ENCODE measurements at places on chromosomes 16 and 17.

- DNase-seq, result no peak
These were observed 15.4 kb upstream of the DNASE1 start for GRCh38 chr16:3638916-3639644.

- DNase-seq, result no peak
These were observed 105.8 kb upstream of the SDK2 start for GRCh38 chr17:73749928-73750605.

DNA sequence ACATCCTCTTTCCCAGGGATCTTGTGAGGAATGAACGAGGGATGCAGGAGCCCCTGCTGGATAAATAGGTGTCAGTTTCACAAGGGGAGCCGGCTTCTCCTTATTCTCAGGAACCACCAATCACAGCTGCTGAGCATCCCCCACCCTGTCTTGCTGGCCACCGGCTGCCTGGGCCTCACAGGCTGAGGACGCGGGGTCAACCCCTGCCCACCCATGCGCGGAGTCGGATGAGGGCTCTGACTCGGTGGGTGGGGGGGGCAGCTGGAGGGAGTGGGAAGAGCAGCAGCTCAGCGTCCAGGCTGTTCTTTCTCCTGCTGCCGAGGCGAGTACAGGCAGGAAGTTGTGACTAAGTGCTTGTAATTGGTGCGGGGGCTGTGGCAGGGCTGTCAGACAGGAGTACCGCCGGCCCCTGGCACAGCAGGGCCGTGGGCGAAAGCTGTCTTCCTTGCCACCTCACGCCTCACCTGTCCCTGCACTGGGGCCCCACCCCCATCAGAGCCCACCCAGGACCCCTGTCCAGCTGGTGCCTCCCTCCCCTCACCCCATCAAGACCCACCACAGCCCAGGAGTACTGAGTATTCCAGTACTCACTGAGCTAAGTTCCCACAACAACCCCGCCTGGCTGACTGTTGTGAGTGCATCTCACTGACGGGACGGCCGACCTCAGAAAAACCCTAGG lies 11.0 kb upstream of the DPEP1 start:
- no peak for DNase-seq

DNA sequence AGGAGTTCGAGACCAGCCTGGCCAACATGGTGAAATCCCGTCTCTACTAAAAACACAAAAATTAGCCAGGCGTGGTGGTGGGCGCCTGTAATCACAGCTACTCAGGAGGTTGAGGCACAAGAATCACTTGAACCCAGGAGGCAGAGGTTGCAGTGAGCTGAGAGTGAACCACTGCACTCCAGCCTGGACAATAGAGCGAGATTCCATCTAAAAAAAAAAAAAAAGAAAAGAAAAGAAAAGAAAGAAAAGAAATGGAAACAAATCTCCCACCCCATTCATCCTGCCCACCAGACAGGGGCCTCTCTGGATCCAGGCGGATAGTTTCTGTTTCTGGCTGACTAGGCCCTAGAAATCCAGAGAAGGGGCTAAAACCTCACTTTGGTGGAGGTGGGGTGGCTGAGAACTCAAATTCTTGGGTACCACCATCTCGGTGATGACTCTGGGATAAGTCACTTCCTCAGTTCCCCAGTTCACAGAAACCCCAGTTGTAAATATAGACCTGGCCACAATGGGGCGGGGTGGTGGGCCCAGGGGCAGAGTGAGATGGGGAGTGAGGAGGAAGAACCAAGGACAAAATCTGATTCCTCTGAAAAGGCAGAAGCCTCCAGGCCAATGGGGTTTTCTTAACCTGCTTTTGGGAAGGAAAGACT lies 22.2 kb downstream of the SOCS1 start:
- no peak for DNase-seq

DNA sequence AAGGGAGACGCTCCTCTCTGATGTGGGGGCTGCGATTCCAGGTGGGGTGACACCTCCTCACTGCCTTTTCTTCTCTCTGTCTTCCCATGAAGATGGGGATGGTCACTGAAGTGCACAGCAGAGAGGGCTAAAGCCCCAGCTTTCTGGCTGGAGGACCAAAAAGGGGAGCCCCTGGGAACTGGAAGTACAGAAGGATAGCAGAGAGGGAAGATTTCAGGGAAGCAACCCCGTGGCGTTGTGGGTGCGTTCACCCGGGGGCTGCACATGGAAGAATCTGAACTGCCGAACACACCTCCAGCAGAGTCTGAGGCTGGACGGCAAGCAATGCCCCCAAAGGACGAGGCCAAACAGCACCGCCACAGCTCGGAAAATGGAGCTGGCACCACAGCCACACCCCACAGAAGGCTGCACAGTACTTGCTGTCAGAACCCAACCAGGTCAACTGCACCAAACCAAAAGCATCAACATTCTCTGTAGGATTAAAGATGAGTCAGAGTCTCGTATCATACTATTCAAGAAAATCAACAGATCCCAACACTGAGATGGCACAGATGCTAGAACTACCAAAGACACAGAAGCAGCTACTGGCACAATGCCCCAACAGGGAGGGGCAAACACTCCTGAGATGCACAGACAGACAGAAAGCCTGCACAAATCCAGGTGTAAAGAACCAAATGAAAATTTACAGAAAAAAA lies 49.9 kb downstream of the MAP1LC3B start:
- DNase-seq, result no peak

DNA sequence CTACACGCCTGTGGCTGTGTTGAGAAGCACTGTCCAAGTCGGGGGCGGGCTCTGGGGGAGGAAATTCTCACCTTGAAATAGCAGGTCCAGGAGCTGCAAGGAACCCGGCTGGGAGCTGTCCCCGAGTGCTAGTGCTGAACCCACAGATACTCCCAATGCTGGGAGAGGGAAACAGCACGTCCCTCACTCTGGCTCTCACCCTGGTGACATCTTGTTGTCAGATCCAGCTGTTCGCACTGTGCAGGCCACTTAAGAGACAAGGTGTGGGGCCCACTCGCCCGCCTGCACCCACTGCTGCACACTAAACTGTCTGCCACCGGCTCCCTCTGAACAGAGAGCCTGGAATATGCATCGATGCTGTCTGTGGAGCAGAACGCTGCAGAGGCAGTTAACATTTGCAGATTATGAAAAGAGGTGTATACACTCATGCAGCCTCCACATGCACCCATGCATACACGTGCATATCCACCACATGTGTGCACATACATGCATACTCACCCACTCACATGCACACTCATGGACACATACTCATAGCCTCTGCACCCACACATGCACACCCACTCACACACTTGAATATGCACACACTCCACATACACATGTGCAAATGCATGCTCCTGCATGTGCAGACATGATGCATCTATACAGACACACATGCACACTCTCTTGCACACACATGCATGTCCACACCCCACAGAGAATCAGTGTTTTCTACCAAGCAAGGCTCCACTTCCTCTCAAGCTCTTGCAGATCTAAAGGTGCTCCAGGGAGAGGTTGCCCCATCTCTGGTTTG lies 42.0 kb downstream of the MGAT5B start:
- DNase-seq, result no peak

DNA sequence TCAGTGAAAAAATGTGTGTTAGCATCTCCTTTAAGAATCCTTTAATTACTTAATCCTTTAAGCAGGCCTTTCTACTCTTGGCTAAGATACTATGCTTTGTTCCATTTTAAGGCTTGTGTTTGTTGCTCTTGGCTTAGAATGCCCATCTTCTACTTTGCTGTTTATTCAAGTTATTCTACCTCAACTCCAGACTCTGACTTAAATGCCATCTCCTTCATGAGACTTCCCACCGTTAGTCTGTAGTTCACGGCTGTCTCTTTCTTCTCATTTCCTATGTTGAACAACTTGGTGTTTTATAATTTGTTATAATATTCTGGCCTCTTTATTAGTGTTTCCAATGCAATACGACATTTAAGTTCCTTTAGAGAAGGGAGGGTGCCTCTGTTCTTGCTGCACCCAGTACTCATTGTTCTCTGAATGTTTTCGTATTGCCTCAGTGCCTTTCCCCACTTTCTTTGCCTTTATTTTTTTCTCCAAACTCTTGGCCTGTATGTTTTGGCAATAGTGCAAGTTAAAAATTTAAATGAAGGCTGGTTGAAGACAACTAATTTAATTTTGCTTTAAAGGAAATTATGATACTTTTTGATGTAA lies 6.1 kb upstream of the KRT10 start:
- DNase-seq, result no peak

GRCh38 chr17:7824021-7824924 lies 9.7 kb upstream of the KDM6B start:
- peak; percentile 75 for DNase-seq

DNA sequence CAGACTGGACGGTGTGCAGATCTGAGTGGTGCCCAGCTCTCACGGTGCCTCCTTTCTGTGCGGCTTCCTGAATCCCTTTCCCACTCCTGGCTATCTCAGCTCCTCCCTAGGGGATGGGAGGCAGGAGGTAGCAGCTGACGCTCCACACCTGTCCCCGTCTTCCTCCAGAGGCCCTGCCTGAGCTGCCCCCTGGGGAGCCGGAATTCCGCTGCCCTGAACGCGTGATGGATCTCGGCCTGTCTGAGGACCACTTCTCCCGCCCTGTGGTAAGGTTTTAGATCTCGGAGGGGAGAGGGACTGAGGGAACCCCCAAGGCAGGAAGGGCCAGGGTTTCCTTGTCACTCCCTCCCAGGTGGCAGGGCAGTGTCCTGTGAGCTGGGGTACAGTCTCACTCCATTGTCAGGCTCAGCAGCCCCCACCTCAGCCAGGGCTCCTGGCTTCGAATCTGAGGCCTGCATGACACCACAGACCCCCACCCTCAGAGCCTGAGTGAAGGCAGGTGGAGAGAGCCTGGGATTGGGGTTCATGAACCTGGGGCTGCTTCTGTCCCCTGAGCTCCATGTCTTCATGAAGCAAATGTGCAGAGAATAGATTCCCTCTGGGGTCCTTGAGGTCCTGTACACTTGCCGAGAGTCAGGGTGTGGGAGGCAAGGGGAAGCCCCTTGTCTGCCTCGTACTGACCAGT lies 6.6 kb downstream of the DEF8 start:
- no peak for DNase-seq

DNA sequence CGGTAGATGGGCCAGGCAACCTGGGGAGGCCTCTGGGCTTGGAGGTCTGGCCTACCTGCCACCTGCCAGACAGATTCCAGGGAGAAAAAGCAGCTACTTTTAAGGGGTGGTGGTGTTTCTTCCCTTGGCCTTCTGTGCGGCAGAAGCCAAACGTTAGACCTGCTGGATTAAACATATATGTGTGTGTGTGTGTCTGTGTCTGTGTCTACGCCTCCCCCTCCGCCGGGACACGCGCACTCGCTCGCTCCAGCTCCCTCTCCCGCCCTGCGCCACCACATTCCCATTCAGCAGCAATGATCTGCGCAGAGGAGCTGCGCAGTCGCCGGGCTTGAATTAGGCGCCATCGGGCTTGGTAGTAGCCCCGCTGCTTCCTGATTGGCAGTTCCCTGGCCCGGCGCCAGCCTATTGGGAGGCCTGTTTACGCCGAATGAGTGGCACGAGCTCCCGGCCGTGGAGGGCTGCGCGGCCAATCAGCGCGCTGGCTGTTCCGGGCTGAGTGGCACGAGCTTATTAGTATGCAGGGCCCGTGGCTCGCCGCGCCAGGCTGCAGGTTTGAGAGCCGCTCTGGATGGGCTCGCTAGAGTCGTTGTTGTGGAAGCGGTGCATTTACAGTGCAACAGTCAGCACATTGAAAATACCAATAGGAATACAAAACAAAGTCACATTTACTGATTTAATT lies at the start of gene BAHCC1:
Gene BAHCC1 (plus strand): TSS at position 537 of the 679 bp plus-strand sequence. CDS start 4,283 bp downstream, outside the sequence.
- DNase-seq, result peak; percentile 99

DNA sequence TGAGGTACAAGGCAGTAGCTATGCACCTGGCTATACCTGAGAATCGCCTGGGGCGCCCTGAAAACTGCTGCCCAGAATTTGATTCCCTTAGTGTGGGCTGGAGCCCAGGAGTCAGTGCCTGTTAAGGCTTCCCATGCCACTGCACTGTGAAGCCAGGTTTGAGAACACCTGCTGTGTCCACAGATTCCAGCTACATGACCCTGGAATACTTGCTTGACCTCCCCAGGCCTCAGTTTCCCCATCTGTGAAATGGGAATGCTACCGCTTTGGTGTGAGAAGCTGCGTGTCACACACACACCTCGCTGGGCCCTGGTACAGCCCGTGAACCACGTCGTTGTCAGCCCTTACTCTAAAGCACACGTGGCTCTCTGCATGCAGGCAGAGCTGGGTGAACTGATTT lies 271.0 kb downstream of the C16orf95 start:
- no peak for DNase-seq

- no peak for DNase-seq
These were observed 46.0 kb upstream of the ERCC4 start for GRCh38 chr16:13873835-13874438.

- no peak for DNase-seq
These were observed 8.9 kb downstream of the BAIAP2 start for GRCh38 chr17:81043725-81044427.

DNA sequence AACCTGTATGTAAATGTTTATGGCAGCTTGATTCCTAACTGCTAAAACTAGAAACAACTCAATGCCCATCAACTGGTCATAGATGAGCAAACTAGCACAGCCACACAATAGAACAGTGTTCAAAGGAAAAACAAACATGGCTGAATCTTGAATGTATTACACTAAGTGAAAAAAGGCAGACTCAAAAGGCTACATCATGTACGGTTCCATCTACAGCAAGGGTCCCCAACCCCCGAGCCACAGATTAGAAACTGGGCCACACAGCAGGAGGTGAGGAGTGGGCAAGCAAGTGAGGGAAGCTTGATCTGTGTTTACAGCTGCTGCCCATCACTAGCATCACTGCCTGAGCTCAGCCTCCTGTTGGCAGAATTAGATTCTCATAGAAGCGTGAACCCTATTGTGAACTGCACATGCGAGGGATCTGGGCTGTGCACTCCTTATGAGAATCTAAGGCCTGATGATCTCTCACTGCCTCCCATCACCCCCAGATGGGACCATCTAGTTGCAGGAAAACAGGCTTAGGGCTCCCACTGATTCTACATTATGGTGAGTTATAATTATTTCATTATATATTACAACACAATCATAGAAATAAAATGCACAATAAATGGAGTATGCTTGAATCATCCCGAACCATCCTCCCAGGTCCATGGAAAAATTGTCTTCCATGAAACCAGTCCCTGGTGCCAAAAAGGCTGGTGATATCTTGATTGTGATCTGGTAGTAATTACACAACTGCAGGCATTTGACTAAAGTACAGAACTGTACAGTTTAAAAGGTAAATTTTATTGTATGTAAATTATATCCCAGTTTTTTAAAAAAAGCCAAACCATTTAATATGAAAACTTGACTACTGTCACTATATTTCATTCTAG lies 7.7 kb downstream of the CEP20 start:
- no peak for DNase-seq

DNA sequence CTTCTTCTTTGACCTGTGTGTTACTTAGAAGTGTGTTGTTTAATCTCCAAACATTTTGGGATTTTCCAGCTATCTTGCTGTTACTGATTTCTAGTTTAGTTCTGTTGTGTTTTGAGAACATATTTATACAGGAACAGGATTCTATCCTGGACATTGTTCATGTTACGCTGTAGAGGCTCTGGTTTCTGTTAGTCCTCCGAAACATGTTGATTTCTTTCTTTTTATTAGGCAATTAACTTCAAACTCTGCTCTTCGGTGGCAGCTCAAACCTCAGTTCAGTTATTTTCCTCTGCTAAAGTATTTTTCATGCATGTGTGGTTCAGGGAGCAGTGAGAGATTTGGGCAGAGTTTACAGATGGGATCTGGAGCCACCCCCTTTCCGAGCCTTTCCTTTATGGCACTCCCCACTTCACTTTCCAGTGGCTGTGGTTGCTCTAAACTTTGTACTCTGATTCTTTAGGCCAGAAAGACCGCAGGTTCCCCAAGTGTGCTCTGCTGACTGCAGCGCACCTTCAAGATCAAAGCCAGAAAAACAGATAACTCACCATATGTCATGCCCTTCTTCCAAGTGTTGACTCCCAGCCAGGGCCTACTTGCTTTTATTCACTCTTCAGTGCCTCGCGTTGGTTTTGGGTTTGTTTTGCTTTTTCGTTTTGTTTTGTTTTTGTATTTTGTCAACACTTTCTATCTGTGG lies 77.6 kb upstream of the KSR1 start:
- DNase-seq, result no peak

Data from C1 segment of cervical spinal cord (tissue), 14 donors.